GM03348 (cell line): ENCODE measurements at places on chromosomes 4 and X.

DNA sequence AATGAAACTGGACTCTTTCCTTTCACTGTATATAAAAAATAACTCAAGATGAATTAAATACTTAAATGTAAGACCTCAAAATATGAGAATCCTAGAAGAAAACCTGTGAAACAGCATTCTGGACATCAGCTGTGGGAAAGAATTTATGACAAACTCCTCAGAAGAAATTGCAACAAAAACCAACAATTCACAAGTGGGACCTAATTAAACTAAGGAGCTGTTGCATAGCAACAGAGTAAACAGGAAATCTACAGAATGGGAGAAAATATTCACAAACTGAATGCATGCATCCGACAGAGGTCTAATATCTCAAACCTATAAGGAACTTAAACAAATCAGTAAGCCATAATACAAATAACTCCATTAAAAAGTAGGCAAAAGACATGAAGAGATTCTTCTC is 851.7 kb upstream of the PCDH10 start:
- DNase-seq = no peak

GRCh38 chrX:107840971-107841370 is 15.3 kb downstream of the MID2 start:
- DNase-seq = no peak

- no peak for DNase-seq
These were observed 485.3 kb upstream of the PITX2 start for GRCh38 chr4:111108153-111108552.

- peak; percentile 67 for DNase-seq
These were observed 32.4 kb upstream of the RBPJ start for GRCh38 chr4:26288355-26288909.

DNA sequence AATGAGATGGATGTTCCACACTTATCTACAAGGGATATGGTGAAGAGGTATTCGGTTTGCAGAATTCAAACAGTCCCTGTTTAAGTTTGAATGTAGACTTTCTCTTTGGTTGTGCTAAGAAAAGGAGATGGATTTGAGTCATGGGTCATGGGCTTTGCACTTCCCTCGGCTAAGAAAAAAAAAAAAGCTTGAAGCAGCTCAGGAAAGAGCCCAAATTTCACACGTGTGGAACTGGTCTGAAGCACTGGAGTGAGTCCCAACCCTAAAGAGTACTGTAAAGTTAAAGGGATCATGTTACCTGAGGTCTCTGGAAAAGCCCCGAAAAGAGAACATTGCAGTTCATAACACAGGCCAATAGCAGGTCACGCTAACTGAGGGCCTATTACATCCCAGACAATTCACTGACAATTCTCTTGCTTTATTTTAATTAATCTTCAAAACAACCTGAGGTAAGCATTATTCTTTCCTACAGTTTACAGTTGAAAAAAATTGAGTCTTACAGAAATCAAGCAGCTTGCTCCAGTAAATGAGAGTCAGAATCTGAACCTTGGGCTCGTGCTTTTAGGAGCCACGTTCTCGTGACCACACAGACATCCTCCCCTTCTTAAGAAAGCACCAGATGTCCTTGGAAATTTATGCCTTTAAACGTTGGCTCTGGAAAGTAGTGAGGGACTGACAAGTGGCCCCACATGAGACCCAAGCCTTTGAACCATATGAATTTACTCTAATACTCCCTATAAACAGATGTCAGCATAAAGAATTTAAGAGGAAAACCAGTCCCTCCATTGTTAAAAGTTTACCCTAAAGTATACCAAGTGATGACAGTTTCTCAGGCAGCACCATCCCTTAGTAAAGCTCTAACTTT is 89.3 kb downstream of the MAD2L1 start:
- no peak for DNase-seq

- DNase-seq = no peak
These were observed 175.0 kb upstream of the UGT8 start for GRCh38 chr4:114423582-114423981.

GRCh38 chr4:22688236-22688635 is 4.5 kb upstream of the GBA3 start:
- peak; percentile 11 for DNase-seq

DNA sequence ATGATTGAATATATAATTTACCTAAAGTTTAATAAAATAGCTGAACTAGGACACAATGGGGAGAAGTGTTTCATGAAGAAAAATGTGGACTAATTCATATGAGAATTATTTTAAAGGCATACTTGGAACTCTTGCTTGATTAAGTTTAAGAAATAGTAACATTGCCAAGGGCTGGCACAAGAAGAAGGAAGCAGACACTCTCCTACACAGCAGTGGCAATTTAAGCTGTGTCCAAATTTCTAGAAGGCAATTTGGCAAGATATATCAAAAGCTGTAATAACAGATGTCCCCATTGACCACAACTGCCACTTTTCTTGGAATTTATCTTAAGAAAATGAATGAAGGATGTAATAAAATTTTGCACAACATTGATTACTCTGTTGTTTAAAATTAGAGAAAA is 209.5 kb upstream of the S100G start:
- no peak for DNase-seq

- no peak for DNase-seq
These were observed 42.1 kb downstream of the TMPRSS11E start for GRCh38 chr4:68489338-68489737.

DNA sequence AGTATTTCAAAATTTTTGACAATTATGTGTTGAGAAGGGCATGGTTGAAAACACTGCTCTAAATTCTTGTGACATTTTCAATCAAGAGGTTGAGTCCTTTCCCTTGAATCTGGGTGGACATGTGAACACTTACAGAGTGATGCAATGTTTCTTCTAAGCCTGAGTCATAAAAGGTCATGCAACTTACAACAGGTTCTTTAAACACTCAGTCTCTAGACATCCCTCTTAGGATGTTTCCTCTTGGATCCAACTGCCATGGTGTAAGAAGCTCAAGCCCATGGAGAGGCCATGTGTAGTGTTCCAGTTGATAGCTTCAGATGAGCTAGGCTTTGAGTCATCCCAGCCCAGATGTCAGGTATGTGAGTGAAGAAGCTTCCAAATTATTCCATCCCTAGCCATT is 232.2 kb upstream of the MAOA start:
- DNase-seq = no peak

DNA sequence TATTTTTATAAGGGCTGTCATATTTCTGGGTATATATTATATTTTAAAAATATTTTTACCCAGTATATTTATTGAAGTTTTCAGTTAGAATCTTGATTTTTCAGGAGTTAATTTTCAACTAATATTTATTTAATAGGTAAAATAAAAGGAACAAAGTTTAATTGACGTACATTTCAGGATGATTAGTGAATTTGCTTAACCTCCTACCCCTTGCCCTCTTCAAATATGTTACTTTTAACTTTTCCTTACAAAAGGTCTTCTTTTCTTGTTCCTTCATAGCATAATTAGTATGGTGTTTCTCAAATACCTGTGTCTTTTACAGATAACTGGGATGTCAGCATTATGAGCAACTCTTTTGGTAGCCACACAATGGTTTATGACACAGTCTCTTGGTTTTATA is 24.8 kb upstream of the MSMO1 start:
- DNase-seq = no peak

GRCh38 chrX:2384486-2384885 is 116.3 kb downstream of the DHRSX start:
- DNase-seq = no peak

GRCh38 chrX:45986971-45987370 is 558.2 kb downstream of the ZNF674 start:
- DNase-seq = no peak

- DNase-seq = no peak
These were observed 30.7 kb upstream of the PTPN13 start for GRCh38 chr4:86563416-86563815.

- peak; percentile 20 for DNase-seq
These were observed 91.5 kb downstream of the GEMIN8 start for GRCh38 chrX:13938051-13938828.

GRCh38 chrX:130887376-130887775 is 15.6 kb downstream of the ENOX2 start:
- DNase-seq = no peak

DNA sequence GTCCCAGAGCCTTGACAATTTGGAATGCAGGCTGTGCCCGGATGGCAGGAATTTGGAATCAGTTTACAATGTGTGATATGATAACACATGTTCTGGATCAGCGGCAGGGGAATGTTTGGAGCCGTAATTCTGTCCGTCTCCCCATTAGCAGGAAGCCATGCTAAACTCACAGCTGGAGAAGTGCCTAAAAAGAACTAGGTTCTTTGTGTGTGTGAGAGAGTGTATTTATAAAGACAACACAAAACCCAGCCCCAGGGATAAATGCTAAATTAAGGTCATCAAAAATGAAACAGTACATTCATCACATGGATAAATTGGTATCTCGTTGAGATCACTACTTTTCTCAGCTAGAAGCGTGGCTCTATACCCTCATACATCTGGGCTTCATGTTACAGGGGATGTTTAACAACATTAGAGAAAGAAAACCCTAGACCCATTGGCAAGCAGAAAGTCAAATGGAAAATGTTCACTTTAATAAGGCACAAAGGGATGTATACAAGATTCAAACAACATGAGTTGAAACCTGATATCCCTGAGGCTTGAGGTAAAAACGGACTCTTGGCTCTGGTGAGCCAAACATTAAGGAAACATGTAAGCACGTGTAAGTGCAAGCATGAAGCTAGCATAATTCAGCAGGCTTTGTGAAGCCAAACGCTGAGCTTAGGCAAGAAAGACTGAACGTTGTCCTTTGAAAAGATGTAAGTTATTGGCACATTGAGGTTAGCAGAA is 18.0 kb upstream of the TMEM131L start:
- DNase-seq = no peak

DNA sequence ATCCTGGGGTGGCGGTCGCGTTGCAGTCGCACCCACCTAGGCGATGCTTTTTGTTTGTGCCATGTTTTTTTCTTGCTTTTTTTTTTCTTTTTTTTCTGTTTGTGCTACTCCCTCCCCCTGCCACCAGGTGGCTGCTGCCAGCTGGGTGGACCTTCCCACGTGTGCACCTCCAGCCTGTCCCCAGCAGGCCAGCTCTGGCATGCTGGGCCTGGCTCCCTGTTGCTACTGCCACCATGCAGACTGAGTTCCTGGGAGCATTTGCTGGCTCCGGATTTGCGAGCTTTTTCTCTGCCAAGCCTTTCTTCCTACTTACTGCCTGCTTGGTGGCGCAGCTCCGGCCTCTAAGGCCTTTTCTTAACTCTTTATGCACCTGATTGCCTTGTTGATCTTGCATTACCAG is 161.2 kb upstream of the WDFY3 start:
- DNase-seq = peak; percentile 66

DNA sequence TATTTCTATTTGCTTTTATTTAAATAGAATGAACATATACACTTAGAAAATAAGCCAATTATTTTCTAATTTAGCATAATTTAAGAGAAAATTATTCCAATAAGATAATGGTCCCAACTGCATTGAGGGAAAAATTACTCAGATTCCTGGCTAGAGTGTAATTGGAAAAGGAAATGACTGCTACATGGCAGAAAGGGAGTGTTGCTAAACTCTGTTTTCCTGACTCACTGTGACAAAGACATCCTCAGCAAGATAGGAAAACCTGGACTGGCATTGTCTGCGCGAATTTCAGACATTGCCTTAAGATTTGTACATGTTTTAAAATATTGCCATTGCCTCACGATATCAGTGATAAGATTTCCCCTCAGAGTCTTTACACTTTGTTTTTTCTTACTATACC is 8.2 kb downstream of the TNIP3 start:
- DNase-seq = peak; percentile 82

GRCh38 chr4:175065228-175065627 is 147.1 kb downstream of the ADAM29 start:
- no peak for DNase-seq

DNA sequence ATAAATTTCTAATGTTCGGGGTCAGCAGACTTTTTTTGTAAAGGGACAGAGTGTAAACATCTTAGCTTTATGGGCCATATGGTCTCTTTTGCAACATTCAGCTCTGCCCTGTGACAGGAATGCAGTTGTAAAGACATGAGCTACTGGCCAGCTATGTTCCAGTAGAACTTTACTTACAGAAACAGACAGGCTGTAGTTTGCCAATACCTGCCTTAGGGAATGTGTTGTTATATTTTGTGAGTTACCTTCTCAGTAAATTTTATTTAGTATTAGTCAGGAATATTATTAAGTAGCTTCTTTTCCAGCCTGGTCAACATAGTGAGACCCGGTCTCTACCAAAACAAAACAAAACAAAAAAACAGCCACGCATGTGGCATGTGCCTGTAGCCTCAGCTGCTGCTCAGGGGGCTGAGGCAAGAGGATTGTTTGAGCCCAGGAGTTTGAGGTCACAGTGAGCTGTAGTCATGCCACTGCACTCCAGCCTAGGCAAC is 48.7 kb downstream of the HTT start:
- peak; percentile 26 for DNase-seq

DNA sequence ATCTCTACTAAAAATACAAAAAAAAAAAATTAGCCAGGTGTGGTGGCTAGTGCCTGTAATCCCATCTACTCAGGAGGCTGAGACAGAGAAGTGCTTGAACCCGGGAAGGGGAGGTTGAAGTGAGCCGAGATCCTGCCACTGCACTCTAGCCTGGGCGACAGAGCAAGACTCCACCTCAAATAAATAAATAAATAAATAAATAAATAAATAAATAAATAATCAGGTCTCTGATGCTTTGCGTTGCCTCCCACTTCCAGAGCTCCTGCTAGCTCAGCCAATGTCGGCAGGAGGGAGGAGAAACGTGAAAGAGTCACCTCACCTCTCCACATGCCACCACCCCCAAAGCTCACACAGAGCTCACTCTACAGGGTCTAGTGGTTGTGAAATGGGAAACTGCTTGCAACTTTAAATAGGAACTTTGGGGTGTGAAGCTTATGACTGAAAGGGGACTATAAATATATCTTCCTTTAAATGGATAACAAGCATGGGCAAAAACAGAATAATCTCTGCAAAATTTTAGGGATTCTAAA is 7.9 kb downstream of the SMIM31 start:
- no peak for DNase-seq

DNA sequence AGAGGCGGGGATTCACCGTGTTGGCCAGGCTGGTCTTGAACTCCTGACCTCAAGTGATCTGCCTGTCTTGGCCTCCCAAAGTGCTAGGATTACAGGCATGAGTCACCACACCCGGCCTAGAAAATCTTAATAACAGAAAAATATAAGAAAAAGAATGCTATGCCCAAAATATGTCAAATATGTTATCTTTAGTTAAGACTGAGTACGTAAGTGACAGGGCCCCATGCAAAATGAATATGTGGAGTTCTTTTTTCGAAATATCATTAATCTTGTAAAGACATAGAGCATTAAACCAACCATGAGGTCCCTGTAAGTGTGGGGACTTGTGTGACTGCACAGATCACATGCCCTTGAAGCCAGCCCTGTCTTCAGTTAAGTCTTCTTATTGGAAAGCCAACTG is 8.9 kb upstream of the ZNF518B start:
- DNase-seq = no peak

DNA sequence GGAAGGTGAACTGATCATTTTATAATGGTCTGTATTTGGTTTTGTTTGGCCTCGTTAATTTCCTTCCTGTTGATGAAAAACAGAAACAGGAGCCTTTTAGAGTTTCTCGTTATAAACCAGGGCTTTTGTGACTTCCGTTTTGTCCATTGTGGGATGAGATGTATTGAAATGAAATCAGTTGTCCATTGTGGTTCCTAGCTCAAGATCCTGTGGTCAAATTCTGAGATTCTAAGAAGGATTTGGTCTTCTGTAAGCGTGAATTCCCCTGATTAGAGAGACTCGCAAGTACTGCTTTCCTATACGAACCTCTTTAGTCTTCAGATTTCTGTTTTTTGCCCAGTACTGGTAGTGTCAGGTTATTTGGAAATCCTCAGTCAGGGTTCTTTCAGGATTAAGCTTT is 101.7 kb downstream of the RAPGEF2 start:
- no peak for DNase-seq
